ENCODE measurements at places on chromosomes 4 and X. TPM values are rescaled to one million over a fixed set of nuclear protein-coding genes. Genes with fewer than 3 reads are reported as not detected.

DNA sequence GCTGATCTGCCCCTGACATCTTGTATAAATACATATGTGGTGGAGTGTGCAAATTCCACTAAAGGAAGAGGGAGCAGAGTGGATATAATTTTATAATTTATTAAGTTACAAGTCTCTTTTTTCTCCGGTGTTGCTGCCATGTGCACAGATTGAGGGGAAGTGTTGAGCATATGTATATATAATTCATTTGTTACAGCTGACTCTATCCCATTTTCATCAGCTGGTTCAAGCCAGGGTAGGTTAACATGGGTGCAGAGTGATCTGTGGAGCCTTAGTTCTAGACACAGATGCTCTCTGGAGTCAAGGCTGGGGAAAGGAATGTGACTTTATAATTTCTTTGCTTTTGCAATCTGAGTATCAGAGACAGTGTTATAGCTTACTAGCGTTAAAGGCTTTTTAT, 103.5 kb downstream of the WWC2 start:
- no peak for ATAC-seq

GRCh38 chr4:42420140-42420539, 22.9 kb downstream of the SHISA3 start:
- no peak for ATAC-seq

DNA sequence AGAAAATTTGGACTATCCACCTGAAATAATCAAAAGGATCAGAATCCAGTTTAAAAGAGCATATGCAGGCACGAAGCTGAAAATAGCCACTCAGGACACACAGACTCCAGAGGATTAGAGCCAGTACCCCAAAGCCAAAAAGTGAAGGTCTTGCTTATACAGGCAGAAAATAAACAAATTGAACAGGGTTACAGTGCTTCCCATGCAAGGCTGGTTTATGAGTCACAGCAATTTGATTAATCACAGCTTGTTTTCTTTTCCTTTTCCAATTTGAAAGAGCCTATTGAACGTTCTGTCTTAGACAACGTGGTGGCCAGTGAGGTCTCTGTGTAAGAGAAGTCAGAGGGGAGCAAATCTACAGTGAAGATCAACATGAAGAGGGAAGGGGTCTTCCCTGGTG, 10.2 kb downstream of the HGFAC start:
- peak; percentile 38 for ATAC-seq

DNA sequence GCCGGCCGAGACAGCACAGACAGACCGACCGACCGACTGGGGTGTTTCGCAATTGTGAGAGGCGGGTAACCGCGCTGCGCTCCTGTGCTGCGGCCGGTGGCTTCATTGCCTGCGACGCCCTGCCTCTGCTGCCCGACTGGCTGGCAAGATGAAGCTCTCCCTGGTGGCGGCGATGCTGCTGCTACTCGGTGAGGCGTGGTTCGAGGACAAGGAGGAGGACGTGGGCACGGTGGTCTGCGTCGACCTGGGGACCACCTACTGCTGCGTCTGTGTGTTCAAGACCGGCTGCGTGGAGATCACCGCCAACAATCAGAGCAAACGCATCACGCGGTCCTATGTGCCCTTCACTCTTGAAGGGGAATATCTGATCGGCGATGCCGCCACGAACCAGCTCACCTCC, 565.7 kb upstream of the SMIM31 start:
- ATAC-seq: no peak

- peak; percentile 23 for ATAC-seq
Measured at GRCh38 chrX:47637546-47638195, 7.9 kb upstream of the CFP start.

- no peak for ATAC-seq
Measured at GRCh38 chr4:80155316-80155982, 41.9 kb upstream of the PRDM8 start.

- ATAC-seq: no peak
Measured at GRCh38 chr4:32560306-32560705, 1840.1 kb downstream of the PCDH7 start.

- ATAC-seq: no peak
Measured at GRCh38 chrX:39194673-39195072, 393.4 kb downstream of the MID1IP1 start.

DNA sequence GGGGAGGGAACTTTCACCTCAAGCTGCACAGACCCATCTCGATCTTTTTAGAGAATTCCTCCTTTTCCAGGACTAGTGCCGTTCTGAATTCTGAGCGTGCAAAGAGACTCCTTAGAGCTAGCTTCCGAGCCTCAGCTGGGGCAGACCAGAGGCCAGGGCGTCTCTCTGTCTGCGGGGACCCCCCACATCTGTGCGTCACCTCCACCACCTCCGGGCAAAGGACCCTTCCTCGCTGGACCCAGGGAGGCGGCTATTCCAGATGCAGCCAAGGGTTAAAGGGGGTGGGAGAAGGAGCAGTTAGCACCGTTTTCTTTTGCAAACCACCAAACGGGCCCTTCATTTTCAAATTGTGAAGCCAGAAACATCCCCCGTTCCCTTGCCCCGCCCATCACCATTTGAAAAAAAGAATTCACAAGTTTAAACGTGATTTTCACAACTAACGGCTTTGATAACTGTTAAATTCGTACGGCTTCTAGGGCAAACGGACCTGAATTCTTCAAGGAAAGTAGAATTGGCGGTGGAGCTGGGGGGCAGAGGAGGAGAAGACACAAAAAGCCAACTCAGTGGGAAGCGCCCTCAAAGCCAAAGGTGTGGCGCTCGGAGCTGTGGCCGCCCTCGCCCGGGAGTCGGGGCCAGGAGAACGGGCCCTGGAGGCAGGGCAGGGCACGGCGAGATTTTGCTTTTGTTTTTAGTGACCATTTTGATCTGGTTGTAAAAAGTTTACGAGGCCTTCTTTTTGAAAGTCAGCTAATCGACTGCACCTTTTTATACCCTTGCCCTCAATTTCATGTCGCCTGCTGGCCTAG, 3.3 kb upstream of the PDGFRA start:
- ATAC-seq: no peak

DNA sequence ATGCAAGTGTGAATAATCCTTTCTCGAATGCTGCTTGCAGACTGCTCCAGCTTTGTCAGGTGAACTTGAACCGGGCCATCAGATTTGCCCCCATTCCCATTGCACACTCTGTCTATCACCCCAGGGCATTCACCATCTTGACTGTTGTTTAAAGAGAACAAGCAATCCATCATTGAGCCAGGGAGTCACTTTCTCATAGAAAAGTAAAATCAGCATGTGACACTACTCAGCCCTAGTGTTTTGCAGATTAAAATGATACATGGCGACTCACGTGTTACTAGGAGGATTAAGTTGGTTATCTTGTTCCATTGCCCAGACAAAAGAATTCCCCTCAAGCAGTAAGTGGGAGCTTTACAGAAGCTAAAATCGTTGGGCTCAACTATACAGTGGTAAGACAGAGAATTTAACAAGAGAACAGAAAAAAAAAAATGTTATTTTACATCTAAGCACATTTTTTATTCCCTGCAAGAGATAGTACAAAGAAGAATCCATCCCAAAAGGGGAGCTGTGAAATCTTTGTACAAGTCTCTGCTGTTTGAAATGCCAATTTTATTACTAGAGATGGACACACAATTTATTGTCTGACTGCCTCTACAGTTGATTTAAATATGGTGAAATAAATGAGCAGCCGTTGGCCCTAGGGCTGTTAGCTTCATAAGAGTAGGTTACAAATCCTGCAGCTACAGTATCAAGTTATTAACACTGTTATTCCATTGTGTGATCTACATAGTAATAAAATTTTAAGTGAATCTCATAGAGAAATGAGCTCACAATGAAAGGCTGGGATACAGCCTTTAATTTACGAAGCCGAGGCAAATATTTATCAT, 67.5 kb downstream of the NEUROG2 start:
- no peak for ATAC-seq

- ATAC-seq: no peak
Measured at GRCh38 chr4:20847124-20847747, 147.0 kb downstream of the PACRGL start.

DNA sequence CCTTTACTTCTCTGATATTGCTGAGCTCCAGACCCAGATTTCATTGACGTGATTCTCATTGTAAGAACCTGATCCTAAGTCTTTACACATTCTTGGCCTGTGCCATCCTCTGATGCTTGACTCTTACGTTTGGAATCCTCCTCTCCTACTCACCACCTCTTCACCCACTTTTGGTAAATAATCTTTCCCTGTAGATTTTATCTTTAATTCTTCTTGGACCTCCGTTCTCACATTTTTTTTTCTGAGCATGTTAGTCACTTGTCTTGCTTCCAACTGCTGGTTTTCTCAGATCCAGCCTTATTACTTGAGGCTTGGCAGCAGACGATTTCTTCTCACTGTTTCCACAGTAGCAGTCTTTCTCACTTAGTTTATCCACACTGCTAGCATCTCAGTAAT, 12.4 kb upstream of the SH3RF1 start:
- ATAC-seq: peak; percentile 39

- no peak for ATAC-seq
Measured at GRCh38 chr4:8043596-8043995, 103.9 kb upstream of the AFAP1 start.

DNA sequence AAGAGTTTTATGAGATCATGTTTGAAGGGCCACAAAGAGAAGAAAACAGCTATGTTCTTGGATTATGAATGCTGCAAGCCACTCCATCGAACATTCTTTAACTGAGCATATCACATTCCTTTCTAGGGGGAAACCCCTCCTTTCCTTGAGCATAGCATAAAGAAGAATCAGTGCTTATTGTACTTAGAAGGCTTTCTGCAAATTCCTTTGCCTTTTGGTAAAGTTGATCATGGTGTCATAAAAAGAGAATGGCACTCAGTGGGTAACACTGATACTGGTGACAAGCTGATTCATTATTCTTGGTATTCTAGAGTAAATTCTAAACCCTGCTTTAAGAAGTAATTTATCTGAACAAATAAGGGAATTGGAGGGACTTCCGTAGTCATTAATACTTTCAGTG, 88.5 kb upstream of the GPR34 start:
- no peak for ATAC-seq

DNA sequence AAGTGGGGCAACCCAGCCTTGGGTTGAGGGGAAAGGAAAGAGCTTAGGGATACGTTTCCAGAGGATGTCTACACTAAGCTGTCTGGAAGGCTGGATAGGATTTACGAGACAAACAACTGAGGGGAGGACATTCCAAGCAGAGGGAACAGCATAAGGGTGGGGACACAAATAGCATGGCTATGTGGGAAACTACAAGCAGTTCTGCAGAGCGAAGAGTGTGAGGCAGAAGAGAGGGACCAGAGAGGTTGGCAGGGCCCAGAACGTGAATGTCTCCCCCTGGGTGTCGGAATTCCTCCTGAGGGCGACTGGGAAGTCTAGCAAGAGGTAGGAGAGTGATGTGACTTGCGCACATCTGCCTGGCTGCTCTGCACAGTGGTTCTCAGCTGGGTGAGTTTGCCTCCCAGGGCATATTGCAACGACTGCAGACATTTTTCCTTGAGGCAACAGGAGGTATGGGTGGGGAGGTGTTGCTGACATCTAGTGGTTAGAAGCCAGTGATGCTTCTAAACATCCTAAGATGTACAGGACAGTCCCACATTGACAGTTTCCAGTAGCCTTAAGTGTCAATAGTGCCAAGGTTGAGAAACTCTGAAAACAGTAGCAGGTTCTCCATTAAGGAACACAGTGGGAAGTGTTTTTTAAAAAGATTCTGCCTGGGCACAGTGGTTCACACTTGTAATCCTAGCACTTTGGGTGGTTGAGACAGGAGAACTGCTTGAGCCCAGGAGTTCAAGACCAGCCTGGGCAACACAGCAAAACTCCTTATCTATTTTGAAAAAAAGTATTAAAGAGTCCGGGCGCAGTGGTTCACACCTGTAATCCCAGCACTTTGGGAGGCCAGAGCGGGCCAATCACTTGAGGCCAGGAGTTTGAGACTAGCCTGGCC, 9.2 kb downstream of the NDUFA1 start:
- peak; percentile 85 for ATAC-seq

GRCh38 chr4:103100691-103101090, 1.1 kb upstream of the BDH2 start:
- ATAC-seq: no peak

- no peak for ATAC-seq
Measured at GRCh38 chr4:120830204-120830603, 92.3 kb downstream of the PRDM5 start.

GRCh38 chrX:114798907-114799306, 215.0 kb downstream of the HTR2C start:
- no peak for ATAC-seq

GRCh38 chr4:119763386-119763785, 134.8 kb upstream of the PDE5A start:
- no peak for ATAC-seq

GRCh38 chr4:54719378-54719777, 61.6 kb downstream of the KIT start:
- ATAC-seq: no peak

DNA sequence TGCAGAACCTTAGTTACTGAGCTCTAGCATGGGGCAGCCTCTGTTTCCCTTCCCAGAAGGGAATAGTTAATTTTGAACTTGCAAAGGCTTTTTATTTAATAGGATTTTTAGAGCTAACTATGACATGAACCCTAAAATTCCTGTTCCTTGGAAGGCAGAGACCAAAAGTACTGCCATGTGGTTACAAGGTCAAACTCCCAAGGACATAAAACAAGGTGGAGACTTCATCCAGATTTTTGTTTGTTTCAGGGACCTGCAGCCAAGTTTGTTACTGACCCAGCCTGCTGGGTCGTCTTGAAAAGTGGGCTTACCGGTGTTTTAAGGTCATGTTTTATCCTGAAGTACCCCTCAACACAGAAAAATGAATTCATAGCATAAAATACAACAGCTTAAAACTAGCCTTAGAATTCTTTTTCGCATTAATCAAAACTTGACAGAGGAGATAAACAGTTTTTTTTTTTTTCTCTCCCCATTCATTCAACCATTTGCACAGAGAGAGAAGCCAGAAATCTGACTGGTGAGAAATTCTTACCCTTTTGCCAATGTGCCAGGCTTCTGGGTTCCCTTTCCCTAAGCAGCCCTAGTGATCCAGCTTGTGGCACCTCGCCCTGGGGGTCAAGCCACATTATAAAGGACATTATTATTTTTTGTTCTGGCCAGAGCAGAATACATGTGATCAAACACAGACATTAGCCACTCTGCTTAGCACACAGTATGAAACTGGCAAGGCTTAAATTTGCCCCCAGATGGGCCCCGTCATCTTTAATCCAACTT, 21.5 kb upstream of the GRPEL1 start:
- ATAC-seq: no peak

- no peak for ATAC-seq
Measured at GRCh38 chrX:16002185-16002584, 121.2 kb upstream of the GRPR start.

The DMRTC1 gene
- total RNA-seq: not detected

The RPGR gene
- 7.1 TPM for total RNA-seq

The PROM1 gene
- total RNA-seq: 5.2 TPM

The ARMCX2 gene
- total RNA-seq: 3.4 TPM

The STX18 gene
- total RNA-seq: 13.6 TPM

The UGT2B15 gene
- total RNA-seq: not detected

The LRCH2 gene
- total RNA-seq: 0.12 TPM

The GRIA2 gene
- total RNA-seq: not detected

The ANOS1 gene
- total RNA-seq: 1.4 TPM

The GRIA3 gene
- 0.36 TPM for total RNA-seq

The LDB2 gene
- total RNA-seq: 4.9 TPM

The LONRF3 gene
- 0.16 TPM for total RNA-seq

The RGN gene
- 0.20 TPM for total RNA-seq

The FGFBP1 gene
- total RNA-seq: 402 TPM

The IGSF1 gene
- 0.08 TPM for total RNA-seq

The PIN4 gene
- total RNA-seq: 7.1 TPM

The FAAH2 gene
- 4.8 TPM for total RNA-seq

The PAQR3 gene
- total RNA-seq: 9.2 TPM

All from esophagus mucosa (tissue), 1 donor.